AG04449 (cell line): ENCODE measurements at places on chromosomes 6 and 20.

DNA sequence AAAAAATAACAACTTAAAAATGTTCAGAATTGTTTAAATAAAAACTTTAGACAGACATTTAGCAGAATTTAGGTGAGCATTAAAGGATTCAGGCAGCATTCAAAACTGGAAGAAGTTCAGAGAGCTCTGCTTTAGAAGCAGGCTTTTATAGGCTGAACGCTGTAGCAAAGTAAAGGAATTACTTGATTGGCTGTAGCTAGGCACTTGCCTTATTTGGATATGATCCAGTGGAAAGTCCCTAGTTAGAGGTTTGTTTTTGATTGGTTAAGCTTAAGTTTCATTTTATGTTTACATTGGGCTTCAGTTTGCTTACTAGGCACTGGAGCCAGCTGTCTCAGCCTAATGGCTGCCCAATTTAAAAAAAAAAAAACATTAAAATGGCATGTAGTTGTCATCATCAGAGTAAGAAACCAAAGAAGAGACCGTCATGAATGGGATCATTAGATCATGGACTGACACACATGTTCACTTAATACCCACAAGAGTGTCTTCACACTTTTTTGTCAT is 65.1 kb downstream of the CBFA2T2 start:
- peak; percentile 92 for DNase-seq

GRCh38 chr6:13716955-13717295 is 5.3 kb upstream of the RANBP9 start:
- DNase-seq = no peak

DNA sequence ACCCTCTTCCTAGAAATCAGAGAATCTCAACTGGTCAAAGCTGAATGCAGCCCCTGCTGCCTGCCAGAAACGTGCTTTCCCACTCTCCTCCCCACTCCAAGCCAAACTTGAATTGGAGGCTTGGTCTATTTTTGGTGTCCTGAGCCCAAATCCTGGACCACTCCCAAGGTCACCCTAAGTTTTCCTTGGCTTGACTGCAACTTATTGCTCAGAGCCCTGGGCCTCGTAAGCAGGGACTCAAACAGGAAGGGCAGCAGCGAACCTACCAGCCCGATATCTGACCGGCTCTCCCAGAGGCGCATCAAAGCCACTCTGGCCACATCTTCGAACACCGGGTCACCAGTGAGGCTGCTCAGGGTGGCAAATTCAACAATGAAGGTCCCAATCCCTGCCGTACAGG is 12.7 kb downstream of the EDEM2 start:
- DNase-seq = no peak

- no peak for DNase-seq
Measured at GRCh38 chr20:58921564-58921963, 59.5 kb upstream of the NELFCD start.

GRCh38 chr6:112563368-112563767 is 216.2 kb downstream of the RFPL4B start:
- no peak for DNase-seq

GRCh38 chr6:56293781-56294180 is 46.4 kb upstream of the COL21A1 start:
- DNase-seq = no peak

- no peak for DNase-seq
Measured at GRCh38 chr6:14816116-14816859, 429.6 kb upstream of the JARID2 start.
